Stimulated activated CD4-positive, alpha-beta T cell treated with anti-CD3 and anti-CD28 coated beads, Interleukin-1b, Interleukin-23, amount 100 ng/mL, for 24 hours (primary cell): ENCODE measurements at places on chromosomes 13 and 19.

DNA sequence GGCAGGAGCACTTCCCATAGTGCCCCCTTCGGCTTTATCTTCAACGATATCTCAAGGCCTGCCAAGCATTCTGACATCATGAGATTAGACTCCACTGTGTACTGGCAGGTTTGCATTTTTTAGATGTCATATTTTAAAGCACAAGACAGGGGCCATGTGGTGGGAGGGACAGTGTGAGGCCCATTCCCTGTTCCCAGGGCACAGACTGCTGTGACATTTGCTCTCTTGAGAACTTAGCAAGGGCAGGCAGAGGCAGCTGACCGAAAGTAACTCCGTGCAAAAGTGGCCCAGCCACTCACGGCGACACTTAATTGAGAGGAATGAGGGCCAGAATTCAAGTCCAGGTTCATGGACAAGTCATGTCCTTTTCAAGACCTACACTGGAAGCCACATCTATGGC is 201.8 kb downstream of the COL4A1 start:
- no peak for DNase-seq

- DNase-seq: no peak
Observed at GRCh38 chr13:99113351-99113750, 87.3 kb upstream of the UBAC2 start.

DNA sequence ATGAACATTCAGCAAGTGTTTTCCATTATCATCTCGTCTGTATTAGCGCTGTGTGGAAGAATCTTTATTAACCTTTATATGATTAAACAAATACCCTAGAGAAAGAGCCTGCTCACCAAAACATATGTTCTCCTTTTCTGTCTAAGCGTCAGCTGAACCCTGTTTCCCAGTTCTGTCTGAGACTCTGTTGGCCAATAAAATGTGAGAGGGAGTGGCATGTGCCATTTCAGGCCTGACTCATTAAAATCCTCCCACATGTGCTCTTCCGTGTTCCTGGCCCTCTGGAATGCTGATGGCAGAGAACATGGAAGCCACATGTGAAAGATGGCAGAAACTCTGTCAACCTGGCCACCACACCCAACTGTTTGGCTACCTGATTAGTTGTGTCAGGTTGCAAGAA is 181.9 kb upstream of the EDNRB start:
- DNase-seq: no peak

- no peak for DNase-seq
Observed at GRCh38 chr19:17406887-17407196, 1.4 kb upstream of the BST2 start.

GRCh38 chr13:107065036-107065435 is 497.1 kb upstream of the ARGLU1 start:
- DNase-seq: no peak

DNA sequence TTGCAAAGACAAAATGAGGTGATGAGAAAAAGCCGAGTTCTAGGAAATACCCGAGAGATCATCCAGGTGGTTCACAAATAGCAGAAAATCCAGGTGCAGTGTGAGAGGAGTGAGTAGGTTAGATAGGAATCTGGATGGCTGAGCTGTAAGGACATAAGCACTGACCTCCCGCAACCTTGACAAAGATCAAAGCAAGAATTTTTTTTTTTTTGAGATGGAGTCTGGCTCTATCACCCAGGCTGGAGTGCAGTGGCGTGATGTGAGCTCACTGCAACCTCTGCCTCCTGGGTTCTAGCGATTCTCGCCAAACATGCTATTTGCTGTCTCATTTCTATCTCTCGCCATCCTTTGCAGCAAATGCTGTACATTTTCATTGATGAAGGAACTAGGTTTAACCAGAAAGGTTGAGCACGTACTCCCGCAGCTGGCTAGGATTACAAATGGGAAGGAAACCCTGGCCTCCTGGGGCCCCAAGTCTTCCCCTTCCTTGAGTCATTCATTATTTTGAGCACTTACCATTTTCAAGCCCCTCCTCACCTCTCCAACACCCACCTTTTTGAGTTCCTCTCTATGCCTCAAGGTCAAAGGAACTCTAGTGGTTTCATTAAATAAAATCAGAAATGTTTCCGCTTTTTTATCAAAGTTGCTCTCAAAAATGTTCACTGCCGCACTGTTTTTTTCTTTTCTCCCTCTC is 38.8 kb downstream of the NLRP12 start:
- DNase-seq: no peak

GRCh38 chr13:111303559-111303958 is 16.9 kb upstream of the TEX29 start:
- no peak for DNase-seq

GRCh38 chr19:6713773-6714692 is 6.4 kb downstream of the C3 start:
- DNase-seq: no peak

DNA sequence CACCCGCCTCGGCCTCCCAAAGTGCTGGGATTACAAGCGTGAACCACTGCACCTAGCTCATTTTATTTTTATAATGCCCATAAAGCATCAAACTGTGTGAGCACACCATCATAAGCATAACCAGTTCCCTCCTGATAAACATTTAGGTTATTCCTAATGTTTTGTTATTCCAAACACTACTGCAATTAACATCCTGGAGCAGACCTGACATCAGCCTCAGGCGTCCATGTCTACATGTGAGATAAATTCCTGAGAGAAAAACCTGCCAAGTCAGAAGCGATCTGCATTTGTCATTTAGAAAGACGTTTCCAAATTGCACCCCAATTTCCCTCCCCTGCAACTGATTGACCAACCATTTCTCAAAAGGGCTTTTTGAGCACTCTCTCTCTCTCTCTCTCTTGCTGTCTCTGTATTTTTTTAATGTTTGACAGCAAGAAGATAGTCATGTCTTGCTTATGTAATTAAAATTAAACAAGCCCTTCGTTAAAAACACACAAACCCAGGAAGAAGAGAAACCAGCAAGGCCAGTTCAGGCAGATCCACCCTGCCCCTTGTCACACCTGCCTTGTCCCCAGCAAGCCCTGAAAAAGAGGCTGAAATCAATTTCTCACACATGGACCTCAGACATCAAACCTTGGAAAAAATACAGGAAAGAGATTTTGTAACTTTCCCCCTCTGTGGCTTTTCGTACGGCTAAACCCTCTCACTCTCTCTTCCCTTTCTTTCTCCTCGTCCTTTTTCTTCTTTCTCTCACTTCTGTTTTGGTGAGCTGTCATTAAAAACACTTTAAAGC is 9.9 kb downstream of the LYPD3 start:
- no peak for DNase-seq

GRCh38 chr13:57635541-57636085 is 4.1 kb downstream of the PCDH17 start:
- no peak for DNase-seq

DNA sequence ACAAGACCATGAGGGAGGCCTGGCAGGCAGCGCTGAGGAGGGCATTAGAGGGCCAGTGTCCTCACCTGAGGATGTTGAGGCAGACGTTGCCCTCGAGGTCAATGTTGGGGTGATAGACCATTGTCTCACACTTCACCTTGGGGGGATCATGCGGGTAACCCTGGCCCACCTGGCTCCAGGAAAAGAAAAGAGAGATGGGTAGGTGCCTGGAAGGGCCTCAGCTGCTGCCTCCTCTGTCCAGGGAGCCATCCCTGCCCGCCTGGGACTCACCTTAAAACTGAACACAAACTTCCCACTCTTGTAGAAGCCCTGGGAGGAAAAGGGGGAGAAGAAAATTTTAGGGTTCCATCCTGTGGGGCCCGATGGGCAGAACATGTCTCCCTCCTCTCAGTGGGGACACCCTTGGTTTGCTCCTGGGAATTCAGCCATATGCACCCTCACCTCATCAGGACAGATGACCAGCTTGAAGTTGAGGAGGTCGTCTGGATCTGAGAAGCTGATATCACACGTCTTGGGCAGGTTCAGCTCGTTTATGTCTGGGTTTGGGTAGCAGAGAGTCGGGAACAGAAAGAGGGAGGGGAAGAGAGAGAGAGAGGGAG is 1.7 kb downstream of the UBE2M start:
- DNase-seq: no peak

GRCh38 chr19:42273407-42274064 is 4.5 kb downstream of the CIC start:
- DNase-seq: no peak

DNA sequence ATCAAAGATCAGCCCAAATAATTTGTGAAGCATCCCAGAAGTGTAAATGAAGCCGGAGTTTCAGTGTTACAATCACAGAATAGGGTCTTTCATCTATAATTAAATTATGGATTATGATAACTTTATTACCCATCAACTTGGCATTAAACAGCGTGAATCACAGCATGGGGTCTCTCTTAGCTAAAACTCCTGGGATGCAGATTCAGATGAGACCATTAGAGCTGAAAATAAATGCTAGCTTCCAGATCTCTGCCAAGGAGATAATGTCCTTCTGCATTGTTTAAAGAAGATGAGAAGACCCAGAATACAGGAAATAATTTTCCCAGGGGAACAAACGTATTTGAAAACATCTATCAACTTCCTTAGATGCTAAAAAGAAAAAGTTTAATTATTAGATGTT is 546.0 kb upstream of the PCDH9 start:
- no peak for DNase-seq

DNA sequence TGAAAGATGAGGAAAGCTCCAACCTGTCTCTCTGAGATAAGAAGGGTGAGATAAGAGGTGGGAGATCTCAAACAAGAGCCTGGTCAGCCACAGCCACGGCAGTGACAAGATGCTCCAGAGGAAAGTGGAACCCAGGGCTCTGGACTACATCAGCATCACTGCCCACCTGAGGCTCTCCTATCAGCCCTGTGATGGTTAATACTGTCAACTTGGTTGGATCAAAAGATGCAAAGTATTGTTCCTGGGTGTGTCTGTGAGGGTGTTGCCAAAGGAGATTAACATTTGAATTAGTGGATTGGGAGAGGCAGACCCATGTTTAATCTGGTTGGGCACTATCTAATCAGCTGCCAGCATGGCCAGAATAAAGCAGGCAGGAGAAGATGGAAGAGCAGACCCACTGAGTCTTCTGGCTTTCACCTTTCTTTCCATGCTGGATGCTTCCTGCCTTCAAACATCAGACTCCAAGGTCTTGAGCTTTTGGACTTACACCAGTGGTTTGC is 476.6 kb upstream of the NBEA start:
- DNase-seq: no peak

- no peak for DNase-seq
Observed at GRCh38 chr13:94173312-94173854, 306.1 kb downstream of the DCT start.

DNA sequence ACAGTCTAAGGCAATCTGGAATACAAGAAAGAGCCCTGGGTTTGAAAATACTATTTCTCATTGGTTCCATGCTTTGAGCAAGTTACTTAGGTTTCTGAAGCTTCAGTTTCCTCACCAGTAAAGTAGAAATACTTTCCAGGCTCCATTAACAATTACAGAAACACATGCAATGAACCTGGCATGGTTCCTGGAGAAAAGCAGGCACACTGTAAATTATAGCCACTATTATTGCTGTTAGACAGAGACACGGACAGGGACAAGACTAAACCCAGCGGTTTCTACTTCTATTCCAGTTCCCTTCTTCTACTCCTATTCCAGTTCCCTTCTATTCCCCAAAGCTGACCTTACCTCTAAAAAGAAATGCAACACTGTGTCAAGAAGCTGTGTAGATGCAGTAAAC is 41.2 kb downstream of the MIPEP start:
- DNase-seq: no peak

- DNase-seq: no peak
Observed at GRCh38 chr13:46860722-46861121, 36.1 kb downstream of the HTR2A start.

- no peak for DNase-seq
Observed at GRCh38 chr13:77513719-77514335, 21.7 kb upstream of the SCEL start.

GRCh38 chr13:73096173-73096572 is 37.4 kb downstream of the KLF5 start:
- DNase-seq: no peak

GRCh38 chr13:45846681-45847080 is 4.9 kb downstream of the SIAH3 start:
- no peak for DNase-seq

GRCh38 chr13:25778365-25778764 is 273.5 kb downstream of the SHISA2 start:
- DNase-seq: no peak

- no peak for DNase-seq
Observed at GRCh38 chr13:59681636-59682311, 482.0 kb downstream of the DIAPH3 start.
